NCI-H82 (cell line): ENCODE measurements at places on chromosomes 7 and 10.

DNA sequence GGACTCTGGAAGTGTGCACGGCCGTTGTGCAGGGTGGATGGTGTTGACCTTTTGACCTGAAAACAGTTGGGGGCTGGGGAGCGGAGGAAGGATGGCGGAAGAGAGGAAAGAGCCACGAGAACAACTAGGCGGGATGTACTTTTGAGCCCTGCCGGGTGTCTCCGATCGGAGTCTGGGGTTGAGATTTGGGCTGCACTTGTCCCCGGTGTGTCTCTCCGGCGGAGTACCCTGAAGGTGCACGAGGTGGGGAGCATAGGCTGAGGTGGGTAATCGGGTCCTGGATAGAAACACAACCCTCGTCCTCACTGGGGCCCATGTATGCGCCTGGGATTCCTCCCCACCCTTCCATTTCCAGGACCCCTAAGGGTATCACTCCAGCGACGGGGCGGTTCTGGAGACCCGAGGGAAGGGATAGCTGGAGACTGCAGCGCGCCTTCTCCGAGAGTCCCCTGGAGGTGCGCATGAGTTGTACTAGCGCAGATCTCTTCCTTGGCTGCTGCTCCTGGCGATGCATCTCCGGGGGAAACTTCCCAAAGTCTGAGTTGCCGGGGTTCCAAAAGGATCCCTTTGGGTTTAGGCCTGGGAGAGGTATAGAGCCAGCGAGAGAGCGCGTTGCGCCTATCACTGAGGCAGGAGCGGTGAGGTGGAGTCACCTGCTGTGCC, 4.6 kb upstream of the HMX2 start:
- no peak for DNase-seq

DNA sequence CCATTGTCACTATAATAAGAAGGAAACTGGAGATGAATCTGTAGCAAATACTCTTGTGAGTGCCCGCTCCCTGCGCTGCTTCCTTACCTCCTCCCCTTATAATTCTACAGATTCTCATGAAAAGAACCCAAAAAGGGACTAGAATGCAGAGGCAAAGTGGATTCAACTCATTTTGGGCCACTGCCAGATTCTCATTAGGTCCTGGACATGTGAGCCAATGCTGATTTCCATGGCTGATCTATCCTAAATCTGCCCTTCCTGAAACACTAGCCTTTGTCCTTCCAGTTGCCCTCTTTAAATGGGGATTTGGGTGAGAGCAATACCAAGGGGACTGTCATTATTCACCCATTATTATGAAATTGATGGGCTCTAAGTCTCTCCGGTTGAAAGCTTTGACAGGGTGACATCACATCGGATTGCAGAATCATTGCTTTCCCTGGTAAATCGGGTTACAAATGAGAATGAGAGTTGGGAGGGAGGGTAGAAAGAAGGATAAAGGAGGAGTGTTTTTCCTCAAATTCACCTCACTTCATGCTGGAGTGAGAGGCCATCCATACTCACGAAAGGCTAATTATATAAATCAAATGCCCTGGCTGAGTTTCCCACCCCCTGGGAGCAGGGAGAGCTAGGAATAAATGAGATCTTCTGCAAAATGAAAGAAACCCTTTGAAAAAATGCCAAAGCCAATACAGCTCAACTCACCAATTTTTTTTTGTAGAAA, 37.5 kb downstream of the PTN start:
- no peak for DNase-seq

- DNase-seq: peak; percentile 30
These were observed 31.2 kb downstream of the FRMD4A start for GRCh38 chr10:14299556-14299955.

DNA sequence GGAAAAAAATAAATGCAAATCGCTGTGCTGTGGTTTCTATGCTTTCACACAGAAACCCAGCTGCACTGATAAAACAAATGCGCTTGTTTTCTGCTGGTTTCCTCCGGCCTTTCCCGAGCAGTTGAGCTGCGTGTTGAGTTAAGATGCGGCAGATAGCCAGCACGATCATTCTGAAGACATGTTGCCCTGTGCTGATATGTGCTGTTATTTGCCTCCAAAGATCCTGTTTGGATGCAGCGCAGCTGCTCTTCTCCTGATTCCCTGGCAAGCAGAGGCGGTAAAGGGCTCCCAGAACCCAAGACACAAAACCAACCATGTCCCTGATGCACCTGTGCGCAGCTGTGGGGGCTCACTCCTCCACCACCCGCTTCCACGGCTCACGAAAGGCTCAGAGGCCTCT, 225.4 kb downstream of the PAXIP1 start:
- no peak for DNase-seq

- peak; percentile 56 for DNase-seq
These were observed 7.2 kb downstream of the RBM20 start for GRCh38 chr10:110651044-110651958.

GRCh38 chr7:101923602-101923985, 106.2 kb downstream of the CUX1 start:
- DNase-seq: no peak

DNA sequence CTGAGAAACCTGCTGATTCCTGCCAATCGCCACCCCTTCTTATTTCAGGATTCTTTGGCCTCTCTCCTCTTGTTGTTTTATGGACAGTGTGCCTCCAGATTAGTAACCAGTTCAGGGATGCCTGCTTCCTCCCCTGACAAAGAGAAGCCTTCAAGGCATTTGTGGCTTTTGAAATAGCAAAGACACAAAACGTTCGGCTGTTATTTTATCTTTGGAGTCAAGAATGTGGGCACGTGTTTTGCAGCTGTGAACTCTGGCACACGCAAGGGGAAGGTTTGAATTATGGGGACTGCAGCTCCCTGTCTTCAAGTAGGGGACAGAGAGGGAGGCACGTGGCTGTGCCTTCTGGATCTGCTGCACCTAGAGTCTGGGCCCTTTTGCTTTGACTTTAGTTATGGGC, 157.9 kb upstream of the GRB10 start:
- DNase-seq: no peak

DNA sequence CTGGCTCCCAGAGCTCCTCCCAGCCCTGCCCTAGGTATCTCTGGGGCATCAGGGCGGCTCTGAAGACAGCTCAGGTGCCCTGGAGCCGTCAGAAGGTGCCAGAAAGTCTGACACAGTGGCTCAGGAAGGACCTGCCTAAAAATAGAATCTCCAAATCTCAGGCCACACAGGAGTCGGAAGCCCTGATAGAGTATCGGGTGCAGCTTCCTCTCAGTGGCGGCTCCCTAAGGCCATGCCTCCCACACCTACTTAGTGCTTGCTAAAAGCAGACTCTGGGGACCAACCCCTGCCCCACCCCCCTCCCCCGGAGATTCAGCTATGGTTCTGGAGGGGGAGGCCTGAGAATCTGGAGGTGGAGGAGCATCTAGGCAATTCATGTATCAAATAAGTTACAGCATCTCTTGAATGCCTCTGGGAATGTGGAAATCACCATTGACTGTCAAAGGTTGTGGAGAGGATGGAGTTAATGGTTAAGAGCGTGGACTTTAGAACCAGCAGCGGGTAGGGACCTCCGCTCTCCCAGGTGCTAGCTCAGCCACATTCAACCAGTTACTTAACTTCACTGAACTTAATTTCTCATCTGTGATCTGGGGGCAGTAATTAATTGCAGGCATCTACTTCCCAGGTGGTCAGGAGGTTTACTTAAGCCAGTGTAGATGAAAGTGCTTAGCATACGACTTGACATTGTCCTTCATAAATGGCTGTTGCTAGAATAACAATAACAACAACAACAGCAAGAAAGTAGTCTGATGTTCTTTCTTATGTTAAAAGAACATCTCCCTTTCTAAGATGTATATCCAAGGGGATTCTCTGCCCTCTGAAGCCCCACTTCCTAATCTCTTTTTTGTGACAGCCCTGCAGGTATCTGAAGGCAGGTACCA, 38.6 kb upstream of the MXI1 start:
- peak; percentile 10 for DNase-seq

DNA sequence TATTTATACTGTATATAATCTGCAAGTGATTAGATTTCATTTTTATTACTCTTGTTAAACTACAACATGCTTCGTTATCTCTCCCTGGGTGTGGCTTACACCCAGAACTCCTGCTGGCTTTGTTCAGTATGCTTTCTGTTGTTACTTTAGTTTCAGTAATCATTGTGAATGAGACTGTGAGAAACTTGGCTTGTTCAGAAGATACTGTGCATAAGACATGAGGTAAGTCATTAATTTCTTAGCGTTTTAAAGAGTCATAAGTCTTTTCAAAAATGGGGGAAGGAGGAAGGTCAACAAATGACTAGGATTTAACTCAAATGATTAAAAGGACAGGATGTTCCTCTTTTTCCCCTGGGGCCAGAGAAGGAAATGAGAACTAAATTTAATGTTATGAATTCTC, 11.6 kb upstream of the ADD3 start:
- DNase-seq: no peak

- DNase-seq: no peak
These were observed 274.5 kb upstream of the PPP2R2D start for GRCh38 chr10:131626274-131626673.

DNA sequence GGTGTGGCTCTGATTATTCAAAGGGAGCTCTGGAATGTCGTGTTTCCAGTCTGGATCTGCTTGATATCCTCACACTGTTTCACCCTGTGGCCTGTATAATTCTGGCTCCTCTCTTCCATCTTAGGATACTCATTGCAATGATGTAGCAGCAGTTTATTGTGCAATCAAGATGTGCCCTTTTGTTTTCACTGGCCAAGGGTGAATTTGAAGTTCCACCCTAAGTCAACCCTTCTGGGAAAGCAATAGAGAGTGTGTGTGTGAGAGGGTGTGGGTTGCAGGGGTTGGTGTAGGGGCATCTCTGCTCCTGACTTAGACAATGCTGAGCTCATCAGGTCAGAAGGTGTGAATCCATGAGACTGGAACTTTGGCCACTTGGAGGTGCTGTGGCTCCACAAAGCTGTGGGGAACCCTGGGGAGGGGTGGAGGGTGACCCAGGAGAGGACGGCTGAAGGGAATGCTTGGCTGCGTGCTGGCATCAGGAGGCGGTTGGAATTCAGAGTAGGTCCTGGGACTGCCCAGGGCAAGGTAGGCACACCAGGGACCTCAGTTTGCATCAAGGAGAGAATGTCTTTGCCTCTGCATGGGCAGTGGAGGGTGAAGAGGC, 118.0 kb upstream of the PRSS58 start:
- peak; percentile 62 for DNase-seq

DNA sequence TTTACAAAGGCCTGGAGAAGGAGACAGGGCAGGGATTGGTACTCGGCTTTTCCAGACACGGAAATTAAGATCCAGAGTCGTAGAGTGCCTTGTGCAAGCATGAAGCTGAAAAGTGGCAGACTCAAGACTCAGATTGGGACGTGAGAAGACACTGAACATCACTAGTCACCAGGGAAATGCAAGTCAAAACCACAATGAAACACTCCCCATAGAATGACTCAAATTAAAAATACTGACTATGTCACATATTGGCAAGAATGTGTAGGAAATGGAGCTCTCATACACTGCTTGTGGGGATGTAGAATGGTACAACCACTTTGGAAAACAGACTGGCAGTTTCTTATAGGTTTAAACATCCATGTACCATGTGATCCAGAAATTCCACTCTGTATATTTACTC, 472.0 kb downstream of the RPS24 start:
- DNase-seq: no peak

DNA sequence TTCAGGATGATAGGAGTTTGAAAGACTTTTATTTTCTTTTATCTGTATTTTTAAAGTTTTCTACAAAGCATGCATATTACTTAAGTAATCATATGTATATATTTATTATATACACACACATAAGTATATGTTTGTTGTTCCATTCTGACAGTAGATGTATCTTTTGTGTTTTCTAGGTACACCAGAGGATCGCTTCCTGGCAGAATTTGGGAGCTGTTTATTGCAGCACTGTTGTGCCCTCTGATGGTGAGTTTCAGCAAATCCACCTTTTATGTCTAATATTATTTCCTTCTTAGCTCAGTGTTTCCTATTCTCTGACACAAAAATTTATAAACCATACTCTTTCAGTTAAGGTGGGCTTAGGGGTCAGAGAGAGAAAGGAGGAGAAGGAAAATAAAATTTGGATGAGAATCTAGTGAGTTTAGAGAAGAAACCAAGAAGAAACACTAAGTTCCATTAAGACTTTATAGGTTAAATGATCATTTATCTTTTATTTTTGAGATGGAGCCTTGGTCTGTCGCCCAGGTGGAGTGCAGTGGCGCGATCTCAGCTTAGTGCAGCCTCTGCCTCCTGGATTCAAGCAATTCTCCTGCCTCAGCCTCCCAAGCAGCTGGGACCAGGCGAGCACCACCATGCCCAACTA, 59.2 kb upstream of the OIT3 start:
- DNase-seq: peak; percentile 53
